ENCODE measurements at places on chromosomes 11 and 22. TPM values are rescaled to one million over a fixed set of nuclear protein-coding genes. Genes with fewer than 3 reads are reported as not detected.

DNA sequence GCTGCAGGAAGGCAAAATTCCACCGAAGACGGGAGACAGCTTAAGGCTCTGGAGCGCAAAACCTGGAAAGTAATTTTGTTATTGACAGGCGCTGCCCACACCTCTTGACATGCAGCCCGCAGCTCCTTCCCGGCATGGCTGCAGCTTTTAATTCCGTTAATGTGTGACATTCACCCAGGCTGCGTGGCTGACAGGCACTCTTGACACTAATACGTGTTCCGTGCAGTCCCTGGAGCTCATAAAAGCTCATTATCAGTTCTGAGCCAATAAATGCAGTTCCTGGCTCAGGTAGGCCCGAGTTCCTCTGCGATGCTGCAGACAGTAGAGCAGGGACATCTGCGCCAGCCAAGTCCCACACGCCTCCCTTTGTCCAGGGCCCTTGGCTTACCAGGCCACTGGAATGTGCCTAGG, 34.8 kb downstream of the TSPAN18 start:
- no peak for DNase-seq
- peaks cover 29% of the 10 kb centered on the region for H3K4me1 ChIP-seq
- peak overlapping the region; percentile 81 for H3K27ac ChIP-seq
- H3K27me3 ChIP-seq, result no peaks in the 10 kb centered on the region
- no peak overlapping the region for H3K4me3 ChIP-seq

DNA sequence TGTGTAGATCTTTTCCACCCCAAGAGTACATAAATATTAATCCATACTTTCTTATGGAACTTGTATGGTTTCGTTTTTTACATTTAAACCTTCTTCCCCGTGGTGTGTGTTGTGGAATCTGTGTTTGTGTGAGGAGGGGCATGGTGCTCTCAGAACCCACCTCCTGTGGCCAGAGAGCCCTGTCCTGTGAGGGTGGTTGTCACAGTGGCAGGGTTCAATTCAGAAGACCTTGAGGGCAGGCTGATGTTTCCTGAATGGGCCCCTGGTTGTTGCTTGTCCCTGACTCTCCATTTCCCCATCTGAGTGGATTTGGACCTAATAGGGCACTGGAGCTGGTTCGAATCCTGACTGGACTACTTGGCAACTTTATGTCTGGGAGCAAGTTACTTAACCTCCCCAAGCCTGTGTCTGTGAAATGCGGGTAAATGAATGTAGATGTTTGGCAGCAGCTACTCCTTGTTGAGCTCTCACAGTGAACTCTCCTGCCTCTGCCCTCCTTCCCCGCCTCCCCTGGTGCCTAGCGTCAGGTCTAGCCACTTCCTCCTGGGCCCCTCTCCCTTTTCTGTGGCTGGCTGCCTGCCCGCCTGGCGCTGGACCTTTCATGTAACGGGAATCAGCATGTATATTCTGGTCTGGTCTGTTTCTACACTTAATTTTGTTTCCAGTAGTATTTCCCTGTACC, 7.3 kb downstream of the NEAT1 start:
- peaks cover 18% of the 10 kb centered on the region for H3K36me3 ChIP-seq
- peak overlapping the region; percentile 89 for H3K27ac ChIP-seq
- peak overlapping the region; percentile 7 for H3K4me3 ChIP-seq
- DNase-seq, result no peak

GRCh38 chr11:86931548-86932258, 23.5 kb downstream of the FZD4 start:
- no peak for DNase-seq
- H3K27me3 ChIP-seq, result no peaks in the 10 kb centered on the region
- H3K4me3 ChIP-seq, result no peak overlapping the region
- peak overlapping the region; percentile 87 for H3K27ac ChIP-seq
- H3K4me1 ChIP-seq, result peaks cover 60% of the 10 kb centered on the region
- H3K36me3 ChIP-seq, result no peaks in the 10 kb centered on the region

DNA sequence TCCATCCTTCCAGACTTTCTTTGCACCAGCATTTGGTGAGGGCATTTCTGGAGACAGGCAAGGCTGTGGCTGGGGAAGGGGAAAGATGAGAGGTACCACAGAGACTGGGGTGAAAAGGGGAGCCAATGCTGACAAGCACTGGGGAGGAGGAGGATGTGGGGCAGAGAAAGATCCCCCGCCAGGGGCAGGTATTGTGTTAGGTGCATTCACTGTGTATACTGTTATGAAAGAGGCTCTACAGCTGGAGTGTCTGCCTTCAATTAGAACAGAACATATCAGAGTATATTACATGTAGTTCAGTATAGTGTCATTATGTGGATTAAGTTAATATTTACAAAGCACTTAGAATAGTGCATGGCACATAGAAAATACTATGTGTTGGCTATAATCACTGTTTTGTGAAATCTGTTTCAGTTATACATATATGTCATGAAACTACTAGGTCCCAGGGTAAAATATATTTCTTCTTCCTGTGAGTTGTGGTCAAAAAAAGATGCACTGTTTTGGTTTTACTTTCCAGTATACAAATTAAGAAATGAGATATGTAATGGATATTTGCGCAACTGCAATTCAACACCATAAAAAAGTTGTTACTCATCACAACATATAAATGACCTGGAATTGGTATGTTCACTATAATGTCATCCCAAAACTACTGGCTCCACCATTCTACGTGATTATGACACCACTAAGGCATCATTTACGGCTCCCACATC, 8.4 kb downstream of the MSANTD2 start:
- H3K36me3 ChIP-seq, result no peaks in the 10 kb centered on the region
- H3K4me3 ChIP-seq, result no peak overlapping the region
- no peaks in the 10 kb centered on the region for H3K27me3 ChIP-seq
- H3K27ac ChIP-seq, result no peak overlapping the region
- peaks cover 22% of the 10 kb centered on the region for H3K4me1 ChIP-seq
- no peak for DNase-seq

DNA sequence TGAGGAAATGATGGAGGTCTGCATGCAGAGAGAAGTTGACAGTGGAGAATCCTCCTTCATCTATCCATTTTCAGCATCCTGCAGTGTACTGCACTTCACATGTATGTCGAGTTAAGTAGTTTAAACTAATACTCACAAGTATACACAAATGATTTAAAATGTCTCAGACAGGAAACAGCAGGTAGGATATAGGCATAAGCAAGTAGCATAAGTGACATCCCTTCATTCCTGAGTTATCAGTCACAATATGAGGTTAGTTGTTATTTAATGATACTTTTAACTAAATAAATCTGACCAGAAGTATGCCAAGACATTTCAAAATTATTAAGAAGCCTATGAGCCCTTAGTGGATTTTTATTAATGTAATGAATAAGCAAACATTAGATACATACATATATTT, 37.4 kb downstream of the MTMR2 start:
- H3K27ac ChIP-seq, result no peak overlapping the region
- no peaks in the 10 kb centered on the region for H3K27me3 ChIP-seq
- H3K4me1 ChIP-seq, result peaks cover 4% of the 10 kb centered on the region
- H3K4me3 ChIP-seq, result no peak overlapping the region
- no peak for DNase-seq

GRCh38 chr22:27987557-27987956, 68.5 kb upstream of the PITPNB start:
- H3K27ac ChIP-seq, result no peak overlapping the region
- DNase-seq, result no peak
- no peak overlapping the region for H3K4me3 ChIP-seq
- no peaks in the 10 kb centered on the region for H3K27me3 ChIP-seq
- H3K36me3 ChIP-seq, result peaks cover 44% of the 10 kb centered on the region

DNA sequence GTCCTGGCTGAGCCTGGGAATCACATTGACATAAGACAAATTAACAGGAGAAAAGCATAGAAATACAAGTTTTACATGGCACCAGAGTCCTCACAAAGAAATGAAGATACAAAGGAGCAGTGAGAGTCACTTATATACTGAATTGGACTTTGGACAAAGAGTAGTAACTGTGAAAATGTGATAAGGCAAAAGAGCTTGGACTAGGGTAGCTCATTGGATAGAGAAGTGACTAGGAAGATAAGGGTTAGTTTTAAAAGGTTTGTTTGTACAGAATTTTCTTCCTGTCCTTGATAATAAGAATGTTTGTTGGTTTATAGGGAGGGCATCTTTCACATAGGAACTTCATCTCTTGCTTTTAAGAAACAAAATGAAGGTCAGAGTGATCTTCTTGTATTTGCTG, 17.9 kb upstream of the NUCB2 start:
- H3K4me3 ChIP-seq, result no peak overlapping the region
- no peak overlapping the region for H3K27ac ChIP-seq
- H3K27me3 ChIP-seq, result no peaks in the 10 kb centered on the region
- no peak for DNase-seq
- no peaks in the 10 kb centered on the region for H3K4me1 ChIP-seq
- H3K36me3 ChIP-seq, result no peaks in the 10 kb centered on the region

GRCh38 chr11:30364139-30364836, 41.4 kb downstream of the ARL14EP start:
- no peak for DNase-seq
- peak overlapping the region; percentile 75 for H3K27ac ChIP-seq
- peaks cover 41% of the 10 kb centered on the region for H3K4me1 ChIP-seq
- H3K36me3 ChIP-seq, result no peaks in the 10 kb centered on the region
- no peak overlapping the region for H3K4me3 ChIP-seq

DNA sequence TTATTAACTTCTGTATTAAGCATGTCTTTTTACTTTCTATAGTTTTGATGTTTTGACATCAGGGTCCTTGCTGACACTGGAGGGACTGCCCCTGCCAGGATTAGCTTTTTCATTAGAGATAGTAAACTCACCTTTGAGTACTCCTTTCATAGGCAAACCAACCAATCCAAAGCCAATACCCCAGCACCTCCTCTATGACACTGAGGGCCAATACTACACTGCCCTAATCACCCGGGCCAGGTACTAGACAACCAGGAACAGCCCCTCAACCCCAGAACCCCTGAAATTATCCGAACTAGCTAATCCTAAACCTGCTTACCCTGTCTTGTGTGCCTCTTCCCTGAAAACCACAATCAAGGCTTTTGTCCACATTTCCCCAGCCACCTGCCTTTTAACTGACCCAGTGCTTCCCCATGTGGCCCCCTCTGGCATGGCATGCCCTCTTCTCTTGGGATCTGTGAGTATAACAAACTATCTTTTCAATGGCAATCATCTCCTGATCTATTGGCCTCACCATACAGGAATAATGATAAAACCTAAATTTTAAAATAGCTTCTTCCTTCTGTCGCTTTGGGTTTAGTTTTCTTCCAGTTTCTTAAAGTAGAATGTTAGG, 31.2 kb downstream of the RAB6A start:
- no peaks in the 10 kb centered on the region for H3K27me3 ChIP-seq
- H3K4me3 ChIP-seq, result no peak overlapping the region
- peak overlapping the region; percentile 71 for H3K27ac ChIP-seq

DNA sequence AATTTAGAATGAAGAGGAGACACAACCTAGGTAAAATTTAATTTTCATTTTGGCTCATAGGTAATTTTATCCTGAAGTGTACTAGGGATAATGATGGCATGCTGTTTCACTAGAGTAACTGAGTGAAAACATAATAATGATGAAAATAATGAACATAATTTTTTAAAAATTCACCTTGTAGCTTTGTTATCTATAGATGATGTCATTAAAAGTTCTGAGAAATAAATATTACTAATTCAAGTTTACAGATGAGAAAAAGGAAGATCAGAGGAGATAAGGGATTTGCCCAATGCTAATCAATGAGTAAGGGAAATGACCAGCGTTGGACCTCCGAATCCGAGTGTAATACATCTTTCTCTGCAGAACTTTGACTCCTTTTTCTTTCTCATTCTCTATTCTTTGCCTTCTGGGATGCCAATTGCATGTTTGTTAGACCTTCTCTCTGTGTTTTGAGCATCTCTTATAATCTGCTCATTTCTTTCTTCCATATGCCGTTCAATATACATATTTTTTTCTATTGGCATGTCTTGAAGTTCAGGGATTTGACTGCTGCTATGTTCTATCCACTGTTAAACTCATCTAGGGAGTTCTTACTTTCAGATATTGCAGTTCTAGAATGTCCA, 186.5 kb downstream of the SNX19 start:
- no peaks in the 10 kb centered on the region for H3K27me3 ChIP-seq
- no peak overlapping the region for H3K4me3 ChIP-seq
- H3K27ac ChIP-seq, result no peak overlapping the region
- H3K4me1 ChIP-seq, result peaks cover 36% of the 10 kb centered on the region
- H3K36me3 ChIP-seq, result peaks cover 27% of the 10 kb centered on the region
- DNase-seq, result no peak

GRCh38 chr11:109237636-109238035, 184.4 kb upstream of the C11orf87 start:
- H3K27ac ChIP-seq, result no peak overlapping the region
- H3K4me1 ChIP-seq, result no peaks in the 10 kb centered on the region
- H3K4me3 ChIP-seq, result no peak overlapping the region
- DNase-seq, result no peak
- H3K36me3 ChIP-seq, result no peaks in the 10 kb centered on the region
- peaks cover 2% of the 10 kb centered on the region for H3K27me3 ChIP-seq

DNA sequence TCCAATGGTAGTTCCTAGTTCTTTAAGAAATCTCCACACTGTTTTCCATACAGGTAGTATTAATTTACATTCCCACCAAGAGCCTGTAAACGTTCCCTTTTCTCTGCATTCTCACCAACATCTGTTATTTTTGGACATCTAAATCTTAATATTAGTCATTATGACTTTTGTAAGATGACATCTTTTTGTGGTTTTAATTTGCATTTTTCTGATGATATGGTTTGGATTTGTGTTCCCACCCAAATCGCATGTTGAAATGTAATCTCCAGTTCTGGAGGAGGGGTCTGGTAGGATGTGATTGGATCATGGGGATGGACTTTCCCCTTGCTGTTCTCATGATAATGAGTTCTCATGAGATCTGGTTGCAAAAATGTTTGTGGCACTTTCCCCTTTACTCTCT, 89.0 kb downstream of the MUC15 start:
- peaks cover 7% of the 10 kb centered on the region for H3K27me3 ChIP-seq
- no peaks in the 10 kb centered on the region for H3K4me1 ChIP-seq
- no peaks in the 10 kb centered on the region for H3K36me3 ChIP-seq

GRCh38 chr11:69174841-69175240, 19.1 kb downstream of the SMIM38 start:
- no peak overlapping the region for H3K27ac ChIP-seq
- DNase-seq, result no peak

- no peaks in the 10 kb centered on the region for H3K27me3 ChIP-seq
- H3K27ac ChIP-seq, result no peak overlapping the region
- no peak overlapping the region for H3K4me3 ChIP-seq
- DNase-seq, result no peak
- H3K4me1 ChIP-seq, result peaks cover 5% of the 10 kb centered on the region
These were observed 19.4 kb downstream of the LAYN start for GRCh38 chr11:111559800-111560464.

- no peak for DNase-seq
- H3K27me3 ChIP-seq, result no peaks in the 10 kb centered on the region
- no peak overlapping the region for H3K4me3 ChIP-seq
- H3K4me1 ChIP-seq, result no peaks in the 10 kb centered on the region
These were observed 140.2 kb downstream of the DDX10 start for GRCh38 chr11:108805030-108805429.

Gene CYTH4
- not detected for total RNA-seq

Gene SMTNL1
- total RNA-seq, result not detected

Gene SLC7A4
- total RNA-seq, result 3.2 TPM

Gene ELMOD1
- 0.73 TPM for total RNA-seq

Gene MYOD1
- not detected for total RNA-seq

Gene SNRPD3
- 102 TPM for total RNA-seq

Gene PAMR1
- total RNA-seq, result 38.3 TPM

Gene GALNT18
- 4.2 TPM for total RNA-seq

Gene EXPH5
- total RNA-seq, result 27.2 TPM
